HT1080 (cell line): ENCODE measurements at places on chromosomes 12 and 14. TPM values are rescaled to one million over a fixed set of nuclear protein-coding genes. Genes with fewer than 3 reads are reported as not detected.
A peak's percentile ranks its signal among the peaks of the same experiment; 100 is the strongest.

GRCh38 chr14:24071836-24072430, 571 bp downstream of the CPNE6 start:
- DNase-seq = no peak

GRCh38 chr12:30996255-30996654, 69.7 kb downstream of the TSPAN11 start:
- peak; percentile 17 for DNase-seq

GRCh38 chr12:68832504-68832867, 24.5 kb downstream of the MDM2 start:
- DNase-seq = no peak

Gene PTPRO
- total RNA-seq = 0.07 TPM in 1 of 2 replicates, not detected in the other

DNA sequence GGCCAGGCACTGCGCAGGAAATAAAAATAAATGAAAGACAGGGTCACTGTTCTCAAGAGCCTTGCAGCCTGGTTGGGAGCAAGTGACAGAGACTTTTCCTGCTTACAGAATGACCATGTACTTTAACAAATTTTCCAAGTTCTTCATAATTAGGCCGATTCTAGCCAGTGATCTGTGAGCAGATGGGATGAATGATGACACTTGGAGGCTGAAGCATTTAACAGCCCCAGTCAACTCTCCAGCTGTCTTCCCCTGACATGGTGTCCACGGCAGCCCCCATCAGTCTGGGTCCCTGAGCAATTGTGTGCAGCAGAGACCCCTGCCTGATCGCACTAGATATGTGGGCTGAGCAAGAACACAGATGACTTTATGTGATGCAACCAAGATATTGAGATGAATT, 198.8 kb downstream of the NTF3 start:
- no peak for DNase-seq

GRCh38 chr14:91284146-91284790, 39.8 kb upstream of the GPR68 start:
- DNase-seq = peak; percentile 53

DNA sequence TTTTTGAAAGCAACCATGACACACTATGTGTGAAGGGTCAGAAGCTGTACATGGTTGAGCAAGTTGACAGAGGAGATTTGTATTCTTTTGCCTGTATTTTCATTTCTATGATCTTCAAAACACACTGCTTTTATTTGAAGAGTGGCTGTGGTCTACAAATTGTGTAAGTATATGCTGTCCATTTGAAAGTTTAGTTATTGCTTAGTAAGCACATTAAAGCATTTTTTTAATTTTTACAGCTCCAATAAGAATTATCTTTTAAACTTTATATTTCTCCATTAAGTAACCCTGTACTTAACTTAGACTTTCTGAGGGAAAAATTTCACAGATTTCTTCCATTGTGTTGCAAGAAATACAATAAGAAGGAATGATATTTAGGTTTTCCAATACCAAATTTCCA, 915.2 kb downstream of the SLC6A15 start:
- DNase-seq = no peak

Gene KRT71
- total RNA-seq = not detected in 2 replicates

GRCh38 chr12:65248656-65249633, 29.5 kb upstream of the MSRB3 start:
- DNase-seq = no peak

DNA sequence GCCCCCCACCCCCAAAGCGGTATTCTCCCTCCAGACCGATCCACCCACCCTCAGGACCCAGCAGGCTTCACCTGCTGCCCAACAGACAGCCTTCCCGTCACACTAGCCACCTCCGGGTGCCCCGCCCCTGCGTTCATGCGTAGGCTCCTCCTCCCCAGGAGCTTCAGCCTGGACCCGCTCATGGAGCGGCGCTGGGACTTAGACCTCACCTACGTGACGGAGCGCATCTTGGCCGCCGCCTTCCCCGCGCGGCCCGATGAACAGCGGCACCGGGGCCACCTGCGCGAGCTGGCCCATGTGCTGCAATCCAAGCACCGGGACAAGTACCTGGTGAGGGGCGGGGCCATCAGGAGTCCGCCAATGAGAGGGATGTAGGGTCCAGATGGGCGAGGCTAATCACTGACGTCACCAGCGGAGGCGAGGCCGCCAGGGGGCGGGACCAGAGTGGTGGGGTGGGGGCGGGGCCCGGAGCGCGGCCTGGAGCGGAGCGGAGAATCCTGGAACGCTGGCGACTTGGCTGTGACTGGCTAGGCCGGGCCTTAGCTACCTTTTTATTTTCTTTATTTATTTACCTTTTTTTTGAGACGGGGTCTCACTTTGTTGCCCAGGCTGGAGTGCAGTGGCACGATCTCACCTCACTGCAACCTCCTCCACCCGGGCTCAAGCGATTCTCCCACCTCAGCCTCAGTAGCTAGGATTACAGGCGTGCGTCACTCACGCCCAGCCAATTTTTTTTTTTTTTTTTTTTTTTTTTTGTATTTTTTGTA, 4.4 kb downstream of the TNS2 start:
- DNase-seq = no peak

Gene ACACB
- total RNA-seq = 1.2 and 2.0 TPM in 2 replicates

GRCh38 chr12:124347335-124347734, 52.4 kb downstream of the RFLNA start:
- DNase-seq = no peak

DNA sequence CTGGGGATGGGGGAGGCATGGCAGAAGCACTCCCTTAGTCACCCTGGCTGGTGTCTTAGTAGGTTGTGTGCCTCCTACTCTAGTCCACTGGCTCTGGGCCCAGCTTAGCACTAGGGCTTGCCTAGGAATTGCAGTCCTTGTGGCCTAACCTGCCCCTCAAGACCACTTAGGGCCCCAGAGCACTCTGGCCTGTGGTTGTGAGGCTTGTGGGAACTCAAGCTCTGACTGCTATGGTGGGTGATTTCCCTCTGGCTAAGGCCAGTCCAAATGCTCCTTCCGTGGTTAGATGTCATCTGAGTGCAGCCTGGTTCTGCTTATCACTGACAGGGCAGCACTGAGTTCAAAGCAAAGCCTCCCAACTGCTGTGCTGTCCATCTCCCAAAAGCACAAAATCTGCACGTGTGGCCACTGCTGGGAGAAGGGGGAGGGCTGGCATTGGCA, 20.2 kb downstream of the FGD4 start:
- peak; percentile 23 for DNase-seq

Gene ASIC1
- total RNA-seq = 6.0 and 9.5 TPM in 2 replicates

Gene ZNF891
- 0.30 and 0.37 TPM in 2 replicates for total RNA-seq

Gene CMA1
- total RNA-seq = not detected in 2 replicates

DNA sequence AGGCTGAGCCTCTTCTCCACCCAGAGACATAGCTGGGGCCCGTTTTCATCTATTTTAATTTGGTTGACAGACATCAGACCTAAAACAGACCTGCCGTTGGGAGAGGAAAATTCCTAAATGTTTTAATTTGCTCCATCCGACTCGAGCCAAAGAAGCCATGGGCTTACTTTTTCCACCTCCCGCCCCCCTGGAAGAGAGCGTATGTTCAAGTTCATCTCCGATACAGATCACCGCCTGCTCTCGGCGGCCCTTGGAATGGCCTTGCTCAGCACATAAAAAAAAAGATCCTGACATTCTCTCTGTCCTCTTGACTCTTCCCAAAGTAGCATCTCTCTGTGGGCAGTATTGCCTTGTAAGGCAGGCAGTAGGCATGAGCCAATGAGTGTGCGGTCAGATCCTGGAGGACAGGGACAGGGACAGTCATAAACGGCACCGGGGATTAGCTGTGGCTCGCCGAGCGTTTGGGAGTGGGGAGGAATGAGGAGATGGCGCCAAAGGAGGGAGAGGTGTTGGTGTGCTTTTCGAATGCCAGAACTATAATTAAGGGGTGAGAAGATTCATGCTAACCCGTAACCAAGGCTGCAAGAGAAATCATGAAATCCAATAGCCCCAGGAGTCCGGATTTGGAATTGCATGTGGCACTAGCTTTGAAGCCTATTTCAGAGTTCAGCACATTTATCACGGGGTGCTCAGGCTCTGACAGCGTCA, 47.9 kb upstream of the MEG3 start:
- DNase-seq = no peak

Gene NRIP2
- not detected in 2 replicates for total RNA-seq

Gene RNF212B
- not detected in 2 replicates for total RNA-seq

GRCh38 chr12:118371321-118372282, 1.1 kb downstream of the TAOK3 start:
- no peak for DNase-seq

Gene OAS2
- total RNA-seq = 1.6 and 2.2 TPM in 2 replicates

DNA sequence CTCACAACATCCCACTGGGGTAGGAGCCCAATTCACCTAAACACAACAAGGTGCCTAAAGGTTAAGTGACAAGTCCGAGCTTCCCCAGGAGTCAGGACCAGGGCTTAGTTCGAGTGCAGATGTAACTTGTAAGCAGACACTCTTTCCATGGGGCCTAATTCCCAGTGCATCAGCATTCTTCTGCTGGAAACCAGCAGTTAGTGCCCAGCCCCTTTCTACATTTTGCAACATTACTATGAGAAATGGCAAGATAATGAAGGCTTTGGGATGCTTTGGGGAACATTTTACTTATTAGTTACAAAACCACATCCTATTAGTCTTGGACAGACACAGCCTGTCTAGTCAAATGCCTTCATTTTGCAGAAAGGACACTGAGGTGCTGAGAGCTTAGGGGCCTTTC, 179.8 kb downstream of the CALM1 start:
- no peak for DNase-seq

DNA sequence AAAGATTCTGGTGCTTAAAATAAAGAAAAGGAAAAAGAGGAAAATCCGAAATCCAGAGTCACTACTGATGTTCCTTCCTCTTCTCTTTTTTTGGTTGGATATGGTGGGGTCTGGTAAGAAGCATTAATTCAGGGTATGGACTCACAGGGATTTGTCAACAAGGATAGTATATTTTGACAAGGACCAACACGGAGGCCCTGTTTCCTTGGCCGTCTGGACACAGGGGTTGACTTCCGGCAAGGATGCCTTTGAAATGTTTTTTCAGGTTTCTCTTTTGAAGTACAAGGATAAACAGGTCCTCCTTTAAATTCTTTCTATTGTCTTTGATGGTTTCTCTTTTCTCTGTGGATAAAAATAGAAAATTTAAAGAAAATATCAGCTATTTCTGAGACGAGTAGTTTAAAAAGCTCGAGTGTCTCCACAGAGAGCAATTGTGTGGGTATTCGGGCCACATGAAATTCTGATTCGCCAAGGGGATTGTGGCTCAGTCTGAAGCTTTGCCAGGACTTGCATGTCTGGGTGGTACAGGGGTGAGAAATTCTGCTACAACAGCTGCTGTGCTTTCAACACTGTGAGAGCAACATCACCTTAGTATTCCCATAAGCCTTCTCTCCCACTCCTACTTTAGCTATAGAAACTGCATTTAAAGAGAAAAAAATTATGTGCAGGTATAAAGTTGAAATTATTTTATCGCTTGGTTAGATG, 88.5 kb upstream of the CSRP2 start:
- no peak for DNase-seq
